ENCODE measurements at places on chromosomes 12 and 14.

DNA sequence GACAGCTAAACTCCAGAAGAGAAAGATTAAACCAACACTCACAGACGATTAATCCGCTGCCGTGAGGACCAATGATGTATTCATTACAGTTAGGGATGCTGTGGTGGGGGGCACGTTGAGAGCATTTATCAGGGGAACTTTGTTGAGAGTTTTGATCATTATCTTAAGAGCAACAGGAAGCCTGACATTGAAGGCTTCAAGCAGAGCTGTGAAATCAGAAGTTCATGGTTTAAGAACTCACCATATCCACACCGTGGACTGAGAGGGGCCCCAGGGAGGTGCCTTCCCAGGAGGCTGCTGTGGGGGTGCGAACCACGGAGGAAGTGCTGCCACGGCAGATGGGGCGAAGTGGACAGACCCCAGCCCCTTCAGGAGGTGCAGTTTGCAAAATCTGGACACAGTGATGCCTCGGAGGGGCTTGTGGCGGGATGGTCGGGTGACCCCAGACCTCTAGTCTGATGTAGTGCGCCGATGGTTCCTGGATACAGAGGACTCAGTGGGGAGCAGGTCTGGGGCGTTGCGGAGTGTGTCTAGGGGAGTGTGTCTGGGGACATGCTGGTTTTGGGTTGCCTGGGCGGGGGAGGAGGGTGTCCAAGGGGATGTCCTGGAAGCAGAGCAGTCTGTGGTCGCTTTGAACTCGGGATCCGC is 73.0 kb downstream of the DIO3 start:
- DNase-seq: no peak

- DNase-seq: no peak
Measured at GRCh38 chr14:53778263-53778662, 178.4 kb downstream of the BMP4 start.

DNA sequence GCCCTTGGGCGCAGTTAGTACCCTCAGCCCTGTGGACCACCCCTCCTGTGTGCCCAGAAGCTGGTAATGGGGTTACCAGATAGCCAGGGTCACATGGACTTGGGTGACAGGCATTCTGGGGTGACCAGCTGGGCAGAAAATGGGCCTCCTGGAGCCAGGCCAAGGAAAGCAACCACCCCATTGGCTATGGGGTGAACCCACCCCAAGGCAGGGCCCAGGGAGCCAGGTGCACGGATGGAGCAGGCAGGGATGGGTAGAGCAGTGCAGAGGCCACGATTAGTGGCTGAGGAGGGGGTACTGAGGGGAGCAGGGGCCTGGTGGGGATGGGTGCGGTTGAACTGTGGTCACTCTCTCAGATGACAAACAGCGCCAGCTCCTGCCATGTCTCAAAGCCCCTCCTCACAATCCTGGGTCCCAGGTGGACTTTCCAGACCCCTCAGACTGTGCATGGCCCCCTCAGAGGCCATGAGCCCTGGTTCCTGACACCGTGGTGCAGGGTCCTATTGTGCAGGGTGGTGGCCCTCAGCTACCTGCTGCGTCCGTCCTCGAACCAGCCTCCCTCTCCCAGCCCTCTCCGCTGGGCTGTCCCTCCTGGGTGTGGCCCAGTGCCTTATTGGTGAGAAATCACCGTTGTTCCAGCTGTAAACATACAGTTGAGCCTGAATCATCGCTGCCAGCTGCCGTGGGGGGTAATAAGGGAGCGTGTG is 23.4 kb upstream of the BEGAIN start:
- DNase-seq: peak; percentile 45

- DNase-seq: no peak
Measured at GRCh38 chr12:66329941-66330340, 27.6 kb downstream of the HELB start.

- no peak for DNase-seq
Measured at GRCh38 chr12:50529345-50529744, 24.6 kb downstream of the DIP2B start.

DNA sequence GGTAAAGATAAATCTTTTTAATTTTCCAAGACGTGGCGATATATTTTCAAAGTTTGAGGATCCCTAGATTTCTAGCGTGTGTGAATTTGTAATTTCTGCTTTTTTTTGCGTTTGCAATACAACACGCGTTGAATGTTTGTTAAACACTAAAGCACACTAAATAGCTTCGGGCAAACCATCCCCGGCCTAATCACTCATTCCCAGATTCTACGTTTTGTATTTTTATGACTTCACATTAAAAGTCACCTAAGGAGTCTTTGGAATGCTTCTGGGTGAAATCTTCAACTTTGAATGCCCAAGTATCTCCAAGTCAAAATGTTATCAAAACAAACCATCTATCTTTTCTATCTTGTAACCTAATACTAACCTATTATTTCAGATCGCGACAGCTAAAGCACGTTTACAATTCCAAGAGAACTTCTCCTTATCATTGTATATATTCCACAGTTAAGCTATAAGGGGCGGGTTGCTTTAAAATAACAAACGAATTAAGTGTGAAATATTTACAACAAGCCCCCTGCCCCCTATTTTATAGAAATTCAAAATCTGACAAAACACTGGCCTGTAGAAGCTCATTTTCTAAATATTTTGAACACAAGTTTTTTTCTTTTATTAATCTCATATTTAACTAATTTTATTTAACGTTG is 1.1 kb downstream of the ALX1 start:
- no peak for DNase-seq

DNA sequence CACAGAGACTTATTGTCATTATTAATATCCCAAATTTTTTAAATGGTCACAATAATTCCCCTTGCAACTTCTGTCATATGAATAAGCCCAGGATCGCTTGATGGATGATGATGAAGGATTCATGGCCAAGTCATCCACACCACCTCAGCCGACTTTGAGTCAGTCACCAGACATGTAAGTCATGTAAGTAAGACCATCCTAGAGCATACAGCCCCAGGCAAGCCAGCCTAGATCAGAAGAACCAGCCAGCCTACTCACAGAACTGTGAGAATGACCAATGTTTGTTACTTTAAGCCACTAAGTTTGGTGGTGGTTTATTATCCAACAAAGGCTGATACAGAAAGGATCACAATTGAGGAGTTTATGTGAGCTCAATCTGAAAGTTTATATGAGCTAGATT is 341.8 kb downstream of the NRXN3 start:
- DNase-seq: no peak

DNA sequence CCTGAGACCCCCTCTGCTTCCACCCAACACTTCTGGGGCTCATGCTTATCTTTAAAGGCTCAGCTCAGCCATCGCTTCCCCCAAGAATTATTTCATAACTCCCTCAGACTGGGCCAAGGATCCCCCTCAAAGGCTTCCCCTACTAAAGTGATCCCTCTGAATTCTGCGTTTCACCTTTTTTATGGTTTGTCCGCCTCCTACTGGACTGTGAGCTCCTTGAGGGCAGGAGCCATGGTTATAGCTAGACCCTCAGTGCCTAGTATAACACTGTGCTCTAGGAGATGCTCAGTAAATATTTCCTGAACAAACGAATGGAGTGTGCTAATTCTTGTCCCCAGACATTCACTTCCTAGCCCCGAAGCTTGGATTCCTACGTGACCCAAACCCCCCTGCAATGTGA is 20.5 kb upstream of the SRRM4 start:
- no peak for DNase-seq

GRCh38 chr14:60134702-60135101 is 30.5 kb downstream of the DHRS7 start:
- no peak for DNase-seq

- no peak for DNase-seq
Measured at GRCh38 chr12:88556213-88556774, 24.0 kb downstream of the KITLG start.

DNA sequence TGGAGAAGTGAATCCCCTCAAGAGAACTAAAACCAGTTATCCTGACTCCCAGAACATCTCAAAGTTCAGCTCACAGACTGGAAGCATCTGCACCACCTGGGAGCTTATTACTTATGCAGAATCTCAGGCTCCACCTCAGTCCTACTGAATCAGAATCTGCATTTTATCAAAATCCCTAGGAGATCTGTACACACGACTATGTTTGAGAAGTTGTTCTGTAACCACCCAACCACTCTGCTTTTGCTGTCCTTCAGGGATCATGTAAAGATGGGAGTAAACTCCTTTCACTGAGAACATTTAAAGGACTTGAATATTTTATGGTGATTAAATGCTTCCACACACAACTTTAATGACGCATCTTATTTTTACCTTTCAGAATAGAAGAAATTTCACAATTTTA is 98.0 kb downstream of the KIF21A start:
- DNase-seq: no peak

GRCh38 chr12:131942671-131943070 is 7.1 kb upstream of the EP400 start:
- no peak for DNase-seq

GRCh38 chr12:52575256-52575655 is 1.6 kb upstream of the KRT74 start:
- peak; percentile 41 for DNase-seq

GRCh38 chr12:44248436-44248835 is 412.6 kb downstream of the TMEM117 start:
- no peak for DNase-seq

DNA sequence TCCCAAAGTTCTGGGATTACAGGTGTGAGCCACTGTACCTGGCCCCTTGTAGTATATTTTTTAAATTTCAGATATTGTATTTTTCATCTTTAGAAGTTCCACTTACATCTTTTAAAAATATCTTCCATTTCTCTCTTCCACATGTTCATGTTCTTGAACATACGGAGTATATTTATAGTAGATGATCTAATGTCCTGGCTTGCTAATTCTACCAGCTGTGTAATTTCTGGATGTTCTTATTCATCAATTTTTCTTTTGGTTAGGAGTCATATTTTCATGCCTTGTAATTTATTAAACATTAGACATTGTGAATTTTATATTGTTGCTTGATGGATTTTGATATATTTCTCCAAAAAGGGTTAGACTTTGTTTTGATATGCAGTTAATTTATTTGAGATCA is 30.8 kb downstream of the NTN4 start:
- DNase-seq: no peak

GRCh38 chr12:74382983-74383382 is 154.7 kb upstream of the ATXN7L3B start:
- DNase-seq: no peak

GRCh38 chr14:59863806-59864525 is 6.6 kb downstream of the RTN1 start:
- DNase-seq: no peak

GRCh38 chr14:55752580-55753390 is 172.8 kb downstream of the KTN1 start:
- DNase-seq: no peak

- no peak for DNase-seq
Measured at GRCh38 chr12:42128327-42128726, 16.3 kb downstream of the GXYLT1 start.

DNA sequence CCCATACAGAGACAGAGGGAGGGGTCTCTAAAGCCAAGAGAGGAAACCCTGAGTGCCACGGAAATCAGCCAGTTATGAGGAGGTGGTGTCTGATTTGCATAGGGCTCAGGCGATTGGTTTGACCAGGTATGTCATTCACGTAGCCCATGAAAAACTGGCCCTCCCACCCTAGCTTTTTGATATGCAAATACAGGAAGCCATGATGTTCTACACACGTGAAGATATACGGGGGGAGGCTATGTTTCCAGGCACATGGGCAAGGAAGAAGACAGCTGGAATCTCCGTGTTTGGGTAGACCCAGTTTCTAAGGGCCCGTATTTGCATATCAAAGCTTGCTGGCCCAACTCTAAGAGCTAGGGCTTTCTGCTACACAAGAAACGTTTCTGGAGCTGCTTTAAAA is 717.8 kb upstream of the SEL1L start:
- no peak for DNase-seq

- no peak for DNase-seq
Measured at GRCh38 chr14:61419201-61419600, 97.8 kb downstream of the PRKCH start.

DNA sequence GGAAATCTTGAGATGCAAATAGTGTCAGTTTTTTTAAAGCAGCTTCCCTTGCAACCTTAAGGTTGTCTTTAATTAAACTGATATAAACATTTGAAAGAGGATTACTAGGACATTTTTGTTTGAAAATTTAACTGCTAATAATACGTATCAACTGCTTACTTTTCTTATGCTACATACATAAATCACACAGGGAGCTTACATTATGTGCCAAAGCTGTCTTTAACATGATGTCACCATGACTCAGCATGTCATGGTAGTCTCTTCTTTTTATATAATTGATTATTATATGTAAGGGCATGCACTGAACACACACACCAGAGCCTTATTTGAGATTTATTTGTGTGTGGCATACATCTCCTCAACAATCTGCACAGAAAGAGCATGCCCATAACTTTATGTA is 63.0 kb upstream of the PTHLH start:
- no peak for DNase-seq

GRCh38 chr12:52741375-52742195 is 35.6 kb downstream of the KRT76 start:
- peak; percentile 63 for DNase-seq

GRCh38 chr12:47843226-47843980 is 23.7 kb upstream of the HDAC7 start:
- DNase-seq: no peak

DNA sequence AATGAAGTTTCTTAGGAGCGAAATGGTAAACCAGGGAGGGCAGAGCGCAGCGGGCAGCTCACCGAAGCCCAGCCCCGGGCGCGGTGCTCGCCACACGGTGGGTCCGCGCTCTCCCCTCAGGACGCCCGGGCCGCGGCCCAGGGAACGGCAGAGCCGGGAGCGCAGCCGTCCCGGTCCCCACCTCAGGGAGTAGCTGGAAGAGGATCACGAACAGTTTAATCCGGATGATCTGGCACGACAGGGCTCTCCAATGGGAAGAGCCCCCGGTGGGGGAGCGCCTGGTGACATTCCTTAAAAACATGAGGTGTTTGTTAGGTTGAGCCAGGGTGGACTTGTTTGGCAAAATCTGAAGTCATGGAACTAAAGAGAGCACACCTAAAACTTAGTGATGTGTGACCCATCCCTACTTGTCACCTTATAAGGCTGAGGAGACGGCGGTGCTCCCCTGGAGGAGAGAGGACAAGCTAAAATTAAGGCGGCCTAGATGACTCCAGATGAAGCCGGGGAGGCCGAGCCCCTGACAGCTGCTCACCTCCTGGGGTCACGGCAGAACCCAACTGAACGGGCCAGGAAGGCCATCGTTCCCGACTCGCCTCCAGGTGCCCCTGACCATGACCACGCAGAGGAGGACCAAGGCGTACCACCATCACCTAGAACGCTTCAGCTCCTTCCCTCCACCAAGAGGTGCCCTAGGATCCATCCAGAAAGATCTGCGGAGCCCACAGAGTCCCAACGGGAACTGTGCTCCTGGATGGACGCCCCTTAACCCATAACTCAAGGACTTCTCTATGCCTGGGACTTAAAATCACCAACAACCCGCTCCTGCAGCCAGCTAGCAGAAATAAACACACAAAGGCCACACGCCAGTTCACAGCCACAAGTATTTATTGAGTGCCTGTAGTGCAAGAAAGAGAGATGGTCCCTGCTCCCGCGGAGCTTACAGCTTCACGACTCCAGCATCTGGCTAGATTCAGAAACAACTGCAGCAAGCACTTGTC is 866 bp upstream of the PITPNM2 start:
- no peak for DNase-seq

GRCh38 chr12:10159280-10159679 is 12.7 kb downstream of the OLR1 start:
- no peak for DNase-seq

GRCh38 chr12:65603438-65604351 is 220.6 kb upstream of the HMGA2 start:
- no peak for DNase-seq
